Osteoblast (primary cell): ENCODE measurements at places on chromosomes 5 and 9.
A peak's percentile ranks its signal among the peaks of the same experiment; 100 is the strongest.

GRCh38 chr9:133379153-133380086, 3.3 kb downstream of the STKLD1 start:
- DNase-seq = peak; percentile 23

- DNase-seq = peak; percentile 84
Observed at GRCh38 chr9:36136894-36137391, 410 bp downstream of the GLIPR2 start.

- DNase-seq = no peak
Observed at GRCh38 chr5:146770980-146771379, 107.6 kb downstream of the PPP2R2B start.

- no peak for DNase-seq
Observed at GRCh38 chr5:171968531-171968930, 37.9 kb downstream of the FBXW11 start.

- peak; percentile 35 for DNase-seq
Observed at GRCh38 chr9:113588242-113588810, 124.8 kb downstream of the RGS3 start.

GRCh38 chr9:116476935-116477381, 210.1 kb upstream of the TRIM32 start:
- no peak for DNase-seq

DNA sequence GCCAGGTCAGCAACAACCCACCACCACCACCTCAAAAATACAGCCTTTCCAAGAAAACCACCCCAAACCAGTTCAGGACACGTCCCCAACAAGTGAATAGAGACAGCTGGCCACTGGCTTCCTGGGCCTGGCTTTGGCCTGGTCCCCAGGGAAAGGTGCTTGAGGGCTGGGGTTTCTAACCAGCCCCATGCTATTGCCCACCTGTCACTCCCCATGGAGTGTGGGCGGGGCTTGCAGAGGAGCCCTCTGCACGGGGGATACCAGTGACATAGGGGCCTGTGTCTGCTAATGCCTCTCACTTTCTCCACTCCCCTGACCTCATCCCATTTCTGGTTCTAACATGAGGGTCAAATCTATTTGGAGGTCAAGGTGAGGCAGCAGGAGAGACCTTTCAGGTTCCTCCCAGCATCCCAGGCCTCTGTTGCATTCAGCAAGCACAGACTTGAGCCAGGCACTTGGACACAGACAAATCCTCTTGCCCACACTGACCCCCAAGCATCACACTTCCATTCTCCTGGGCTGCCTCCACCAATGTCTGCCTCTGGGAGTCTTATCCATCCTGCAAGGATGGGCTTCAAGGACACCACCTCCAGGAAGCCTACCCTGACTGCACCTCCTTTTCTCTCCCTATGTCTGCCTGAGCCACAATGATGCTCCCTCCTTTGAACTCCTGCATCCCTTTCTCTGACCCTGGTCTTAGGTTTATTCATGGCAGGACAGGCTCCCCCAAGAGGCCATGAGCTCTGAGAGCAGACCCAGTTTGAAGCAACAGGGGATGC, 16.1 kb upstream of the TTLL11 start:
- peak; percentile 21 for DNase-seq

- DNase-seq = no peak
Observed at GRCh38 chr5:158545949-158546530, 553.7 kb downstream of the EBF1 start.

DNA sequence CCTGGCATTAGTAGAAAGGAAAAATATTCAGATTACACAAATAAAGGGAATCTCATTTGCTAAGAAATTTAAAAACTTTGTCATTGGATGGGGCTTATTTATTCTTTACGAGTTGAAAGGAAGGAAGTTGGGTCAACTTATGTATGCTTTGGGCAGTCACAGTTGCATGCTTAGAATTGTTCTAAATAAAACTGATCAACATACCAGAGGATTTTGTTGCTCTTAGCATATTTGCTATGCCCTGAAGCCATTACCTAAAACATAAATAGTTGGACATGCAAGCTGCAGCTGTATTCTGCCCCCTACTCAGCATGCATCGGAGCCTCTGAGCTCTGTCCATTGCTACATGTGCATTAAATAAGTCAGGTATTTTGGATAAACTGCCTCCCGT, 172.7 kb upstream of the MEF2C start:
- DNase-seq = no peak

- no peak for DNase-seq
Observed at GRCh38 chr5:107324071-107324470, 346.7 kb downstream of the EFNA5 start.

DNA sequence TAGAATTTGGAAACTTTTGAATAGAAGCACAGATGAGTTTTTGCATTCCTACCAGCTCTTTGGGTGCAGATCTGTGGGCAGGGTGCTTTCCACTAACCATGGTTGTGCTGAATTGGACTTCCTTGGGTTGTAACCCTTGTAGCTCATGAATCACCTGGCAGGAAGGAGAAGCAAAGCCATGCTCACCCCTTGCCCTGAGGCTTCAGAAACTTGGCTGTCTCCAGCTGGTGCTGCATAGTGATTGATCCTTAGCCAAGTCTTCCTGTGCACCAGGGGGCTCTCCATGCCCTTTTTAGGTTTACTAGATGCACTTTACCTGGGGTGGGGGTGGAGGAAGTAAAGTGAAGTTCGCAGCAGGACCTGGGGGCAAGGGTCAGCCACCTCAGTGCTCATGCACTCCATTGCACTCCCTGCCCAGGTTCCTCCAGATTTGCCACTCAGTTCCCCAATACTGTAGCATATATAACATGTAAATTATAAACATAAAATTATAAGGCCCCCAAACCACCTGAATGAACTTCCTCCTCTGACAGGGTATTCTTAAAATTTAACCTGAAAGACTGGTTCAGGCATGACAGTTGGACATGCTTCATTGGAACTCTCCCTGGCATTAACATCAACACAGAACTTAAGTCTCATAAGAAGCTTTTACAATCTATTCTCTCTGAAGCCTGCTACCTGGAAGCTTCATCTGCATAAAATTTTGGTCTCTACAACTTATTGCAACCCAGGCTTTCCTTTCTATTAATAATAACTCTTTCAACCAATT, 25.8 kb upstream of the IFNA14 start:
- no peak for DNase-seq

DNA sequence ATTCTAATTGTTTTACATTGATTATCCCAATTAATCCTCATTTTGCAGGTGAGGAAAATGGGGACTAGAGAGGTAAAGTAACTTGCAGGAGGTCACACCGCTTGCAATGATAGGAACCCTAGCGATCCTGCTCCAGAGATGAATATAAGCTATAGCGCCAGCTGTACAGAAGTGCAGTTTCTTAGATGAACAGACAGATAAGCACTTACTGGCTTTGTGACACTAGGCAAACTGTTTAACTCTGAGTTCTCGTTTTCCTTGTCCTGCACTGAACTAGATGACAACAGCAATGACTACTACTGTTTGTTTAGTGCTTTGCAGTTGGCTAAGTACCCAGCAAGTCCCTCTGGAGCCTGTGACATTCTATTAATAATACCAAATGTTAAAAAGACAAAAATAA, 11.1 kb downstream of the LHX6 start:
- DNase-seq = peak; percentile 69

GRCh38 chr5:54013556-54014194, 296.7 kb downstream of the ARL15 start:
- peak; percentile 79 for DNase-seq

DNA sequence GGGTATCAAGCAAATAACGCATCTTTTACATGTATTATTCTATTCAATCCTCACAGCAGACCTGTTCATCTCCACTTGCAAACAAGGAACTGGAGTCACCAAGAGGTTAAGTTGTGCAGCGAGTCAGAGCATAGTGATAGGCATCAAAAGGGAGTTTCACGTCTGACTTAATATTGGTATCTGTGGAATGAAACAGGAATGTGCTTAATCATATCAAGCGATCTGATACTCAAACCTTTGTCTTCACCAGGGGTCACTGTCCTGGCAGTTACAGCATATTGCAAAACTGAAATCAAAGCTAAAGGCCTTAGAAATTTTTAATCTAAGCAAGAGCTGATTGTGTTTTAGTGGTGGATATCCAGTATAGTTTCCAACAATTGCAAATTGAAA, 271.6 kb downstream of the PLK2 start:
- DNase-seq = no peak

- no peak for DNase-seq
Observed at GRCh38 chr9:81305561-81306182, 383.7 kb downstream of the TLE1 start.

- no peak for DNase-seq
Observed at GRCh38 chr5:88702332-88702731, 180.7 kb downstream of the MEF2C start.
